Stimulated activated CD8-positive, alpha-beta memory T cell treated with anti-CD3 and anti-CD28 coated beads, Interleukin-12 subunit alpha, Interleukin-12 subunit beta, amount 100 ng/mL, for 1 hour (primary cell): ENCODE measurements at places on chromosomes 2 and 18.

GRCh38 chr2:86392873-86393518, 48.2 kb upstream of the KDM3A start:
- DNase-seq, result no peak

- no peak for DNase-seq
Observed at GRCh38 chr2:205767617-205768016, 85.3 kb downstream of the NRP2 start.

DNA sequence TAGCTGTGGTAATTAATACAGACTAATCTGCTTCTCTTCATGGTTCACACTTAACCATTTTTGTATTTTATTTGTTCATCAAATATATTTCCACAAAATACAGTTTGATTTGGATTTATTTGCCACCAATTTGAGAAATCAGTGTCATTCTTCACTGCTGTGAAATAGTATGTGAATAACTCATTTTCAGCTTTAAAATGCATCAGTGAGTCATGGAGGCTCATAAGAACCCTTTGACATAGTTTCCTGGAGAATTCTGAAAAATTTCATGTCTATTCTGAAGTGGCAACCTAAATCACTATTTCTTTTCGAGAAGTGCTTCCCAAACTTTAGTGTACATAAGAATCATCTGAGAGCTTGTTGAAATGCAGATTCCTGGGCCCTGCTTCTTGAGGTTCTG, 1026.7 kb upstream of the ACVR2A start:
- DNase-seq, result no peak

- no peak for DNase-seq
Observed at GRCh38 chr2:237998530-237998929, 31.7 kb downstream of the UBE2F start.

GRCh38 chr2:100140582-100140981, 1.8 kb downstream of the AFF3 start:
- no peak for DNase-seq

GRCh38 chr2:156455361-156455975, 19.3 kb downstream of the GPD2 start:
- DNase-seq, result no peak

- DNase-seq, result no peak
Observed at GRCh38 chr2:194700726-194701125, 956.3 kb upstream of the SLC39A10 start.

DNA sequence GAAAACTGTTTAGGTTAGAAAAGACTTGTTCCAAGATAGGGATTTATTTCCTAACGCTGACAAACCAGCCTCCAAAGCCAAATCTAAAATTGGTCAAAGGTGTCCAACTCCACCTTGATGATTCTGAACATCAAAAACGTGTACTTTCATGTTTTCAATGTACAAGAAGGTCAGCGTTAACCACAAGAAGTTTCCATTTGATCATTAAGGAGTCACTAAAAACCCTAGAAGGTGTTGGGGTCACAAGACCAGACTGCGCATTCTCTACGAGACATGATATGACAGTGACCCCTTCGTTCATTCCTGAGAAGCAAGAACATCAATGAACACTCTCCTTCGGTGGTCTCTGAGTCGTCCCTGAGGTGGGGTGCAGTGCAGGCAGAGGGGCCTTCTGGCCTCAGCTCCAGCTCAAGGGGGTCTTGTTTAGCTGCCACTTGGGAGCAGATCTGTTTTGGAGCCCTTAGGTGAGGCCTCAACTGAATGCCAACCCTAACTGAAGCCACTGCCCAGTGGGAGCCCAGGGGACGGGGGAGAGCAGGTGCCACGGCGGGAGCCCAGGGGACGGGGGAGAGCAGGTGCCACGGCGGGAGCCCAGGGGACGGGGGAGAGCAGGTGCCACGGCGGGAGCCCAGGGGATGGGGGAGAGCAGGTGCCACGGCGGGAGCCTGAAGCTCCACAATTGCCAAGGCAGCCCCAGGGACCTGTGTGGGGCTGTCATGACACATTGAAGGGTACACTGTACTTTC, 55.2 kb downstream of the PARD6G start:
- no peak for DNase-seq

GRCh38 chr2:68594674-68595492, 48.5 kb upstream of the PROKR1 start:
- peak; percentile 21 for DNase-seq

DNA sequence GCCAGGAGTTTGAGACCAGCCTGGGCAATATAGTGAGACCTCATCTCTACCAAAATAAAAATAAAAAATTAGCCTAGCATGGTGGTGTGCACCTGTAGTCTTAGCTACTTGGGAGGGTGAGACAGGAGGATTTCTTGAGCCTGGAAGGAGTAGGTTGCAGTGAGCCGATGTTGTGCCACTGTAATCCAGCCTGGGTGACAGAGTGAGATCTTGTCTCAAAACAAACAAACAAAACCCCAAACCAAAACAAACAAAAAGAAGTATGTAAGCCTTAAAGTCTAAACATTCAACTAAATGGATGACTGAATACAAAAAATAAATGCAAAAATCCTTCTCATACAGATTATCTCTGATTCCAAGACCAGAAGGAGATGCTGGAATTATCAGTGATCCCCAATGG, 58.6 kb downstream of the RAB31 start:
- no peak for DNase-seq

- DNase-seq, result no peak
Observed at GRCh38 chr2:63661076-63661475, 72.3 kb downstream of the MDH1 start.

GRCh38 chr2:239226677-239227581, 173.9 kb downstream of the HDAC4 start:
- no peak for DNase-seq

DNA sequence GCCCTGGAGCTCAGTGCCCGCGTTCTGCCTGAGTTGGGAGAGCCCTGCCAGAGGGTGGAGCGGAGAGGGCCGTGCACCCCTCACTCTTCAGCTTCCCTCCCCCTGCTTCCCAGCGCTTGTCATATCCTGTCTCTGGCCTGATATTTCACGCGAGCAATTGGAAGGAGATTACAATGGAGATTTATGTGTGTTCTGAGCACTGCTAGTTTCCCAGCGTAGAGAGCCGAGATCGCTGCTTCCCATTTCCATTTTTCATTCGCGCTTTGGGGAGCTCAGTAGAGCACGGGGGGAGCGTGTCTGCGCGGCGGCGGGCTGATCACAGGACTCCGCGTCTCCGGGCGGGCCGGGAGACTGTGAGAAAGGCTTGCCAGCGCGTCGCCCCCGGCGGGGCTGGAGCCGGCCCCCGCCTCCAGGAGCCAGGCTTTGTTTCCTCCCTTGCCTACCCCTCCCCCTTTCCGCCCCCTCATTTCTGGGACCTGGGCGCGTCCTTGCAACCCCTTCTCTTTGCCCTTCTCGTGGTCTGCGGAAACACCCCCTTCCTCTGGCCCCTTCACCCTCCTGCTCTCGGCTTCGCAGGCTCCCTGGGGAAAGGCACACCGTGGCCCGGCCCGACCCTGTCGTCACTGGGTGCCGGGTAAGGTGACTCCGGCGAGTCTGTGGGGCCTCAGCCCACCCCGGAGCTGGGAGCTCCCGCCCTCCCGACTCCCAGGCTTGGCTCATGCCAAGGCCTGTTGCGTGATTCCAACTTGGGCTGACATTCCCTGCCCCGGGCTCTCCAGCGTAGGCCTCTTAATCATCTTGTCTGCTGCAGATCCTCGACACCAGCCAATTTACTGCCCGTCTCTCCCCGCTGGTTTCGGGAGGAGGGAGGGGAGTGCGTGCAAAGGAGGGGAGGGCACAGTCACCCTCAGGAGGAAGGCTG, 5.8 kb downstream of the DLX2 start:
- no peak for DNase-seq

DNA sequence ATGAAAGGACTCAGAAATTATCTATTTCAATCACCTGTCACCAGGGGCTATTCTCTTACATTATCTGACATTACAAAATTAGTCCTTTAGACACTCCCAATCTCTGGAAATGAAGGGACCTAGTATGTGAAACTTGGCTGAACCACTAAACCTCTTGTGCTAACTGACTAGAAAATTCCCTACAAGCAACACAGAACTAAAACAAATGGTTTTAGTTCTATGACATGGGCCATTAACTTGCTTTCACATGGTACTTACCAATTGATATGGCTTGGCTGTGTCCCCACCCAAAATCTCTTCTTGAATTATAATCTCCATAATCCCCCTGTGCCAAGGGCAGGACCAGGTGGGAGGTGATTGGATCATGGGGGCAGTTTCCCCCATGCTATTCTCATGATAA, 16.6 kb downstream of the SERPINE2 start:
- DNase-seq, result no peak

- no peak for DNase-seq
Observed at GRCh38 chr18:22883179-22883578, 49.9 kb upstream of the RBBP8 start.

DNA sequence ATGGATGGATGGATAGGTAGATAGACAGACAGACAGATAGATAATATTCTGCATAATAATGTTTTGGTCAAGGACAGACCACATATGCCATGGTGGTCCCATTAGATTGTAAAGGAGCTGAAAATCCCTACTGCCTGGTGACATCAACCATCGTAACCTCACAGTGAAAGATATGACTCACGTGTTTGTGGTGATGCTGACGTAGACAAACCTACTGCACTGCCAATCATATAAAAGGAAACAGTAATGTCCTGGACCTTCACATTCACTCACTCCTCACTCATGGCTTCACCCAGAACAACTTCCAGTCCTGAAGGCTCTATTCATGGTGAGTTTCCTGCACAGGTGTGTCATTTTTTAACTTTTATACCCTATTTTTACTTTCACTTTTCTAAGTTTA, 202.9 kb upstream of the TPO start:
- DNase-seq, result no peak

- DNase-seq, result peak; percentile 19
Observed at GRCh38 chr2:197498937-197499593, 575 bp downstream of the HSPD1 start.

DNA sequence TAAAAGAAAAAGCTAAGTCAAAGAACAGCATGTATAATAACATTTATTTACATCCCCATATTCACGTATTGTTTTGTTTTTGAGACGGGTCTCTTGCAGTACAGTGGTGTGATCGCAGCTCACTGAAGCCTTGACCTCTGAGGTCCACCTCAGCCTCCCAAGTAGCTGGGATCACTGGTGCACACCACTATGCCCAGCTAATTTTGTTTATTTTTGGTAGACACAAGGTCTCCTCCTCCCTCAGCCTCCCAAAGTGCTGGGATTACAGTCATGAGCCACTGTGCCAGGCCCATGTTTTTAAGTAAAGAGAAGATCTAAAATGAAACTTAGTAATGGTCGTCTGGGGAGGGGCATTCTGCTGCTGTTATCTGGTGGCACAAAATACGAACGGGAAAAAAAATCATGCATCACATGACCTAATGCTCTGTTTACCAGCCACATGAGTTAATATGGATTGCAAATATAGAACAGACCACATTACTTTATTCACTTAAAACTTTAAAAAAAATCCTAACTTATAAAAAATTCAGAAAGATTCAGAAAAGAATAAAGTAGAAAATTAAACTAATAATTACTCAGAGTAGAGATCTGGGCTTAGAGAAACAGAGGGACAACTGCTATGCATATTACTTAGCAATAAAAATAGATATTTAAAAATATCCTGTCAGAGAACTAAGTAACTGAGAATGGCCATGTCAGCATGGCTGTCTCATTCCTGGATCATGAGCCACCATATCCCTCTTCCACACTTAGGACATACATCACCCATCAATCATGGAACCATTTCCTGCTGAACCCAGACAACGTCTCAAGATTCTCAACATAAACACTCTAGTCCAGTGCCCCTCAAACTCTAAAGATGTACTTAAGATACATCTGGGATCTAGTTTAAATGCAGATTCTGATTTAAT, 7.3 kb downstream of the MMADHC start:
- no peak for DNase-seq

- no peak for DNase-seq
Observed at GRCh38 chr18:59719544-59720181, 22.4 kb upstream of the CCBE1 start.

DNA sequence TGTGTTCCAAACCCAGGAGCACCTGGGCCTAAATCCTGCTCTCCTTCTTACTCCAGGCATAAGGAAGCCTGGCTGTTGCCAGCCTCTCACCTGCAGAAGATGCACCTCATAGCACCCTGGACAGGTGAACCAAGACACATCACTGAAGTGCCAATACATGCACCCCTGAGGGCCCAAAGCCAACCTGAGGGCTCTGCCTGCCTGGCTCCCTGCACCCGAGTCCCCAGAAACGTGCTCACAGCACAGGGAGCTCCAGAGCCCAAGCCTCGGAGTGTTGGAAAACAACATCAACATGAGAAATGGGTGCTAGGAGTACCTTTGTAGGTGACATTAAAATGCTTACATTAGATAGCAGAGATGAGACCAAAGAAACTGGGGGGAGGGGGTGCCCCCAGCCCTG, 96.3 kb upstream of the RAB6C start:
- no peak for DNase-seq

DNA sequence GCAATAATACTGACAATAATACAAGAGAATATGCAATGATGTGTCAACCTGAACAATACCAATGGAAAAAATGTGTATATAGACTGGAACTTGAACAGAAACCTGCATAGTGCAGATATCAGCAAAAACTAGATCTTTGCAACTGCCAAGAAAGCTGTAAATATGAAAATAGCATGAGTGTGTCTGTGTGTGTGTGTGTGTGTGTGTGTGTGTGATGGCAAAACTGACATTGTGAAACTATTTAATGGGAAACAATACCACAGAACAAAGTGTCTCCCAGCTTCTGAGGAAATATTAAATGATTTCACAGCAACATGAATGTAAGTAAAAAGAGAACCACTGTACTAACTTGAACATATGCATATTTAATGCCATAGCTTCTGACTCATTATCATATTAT, 558.2 kb upstream of the LINC00305 start:
- DNase-seq, result no peak

DNA sequence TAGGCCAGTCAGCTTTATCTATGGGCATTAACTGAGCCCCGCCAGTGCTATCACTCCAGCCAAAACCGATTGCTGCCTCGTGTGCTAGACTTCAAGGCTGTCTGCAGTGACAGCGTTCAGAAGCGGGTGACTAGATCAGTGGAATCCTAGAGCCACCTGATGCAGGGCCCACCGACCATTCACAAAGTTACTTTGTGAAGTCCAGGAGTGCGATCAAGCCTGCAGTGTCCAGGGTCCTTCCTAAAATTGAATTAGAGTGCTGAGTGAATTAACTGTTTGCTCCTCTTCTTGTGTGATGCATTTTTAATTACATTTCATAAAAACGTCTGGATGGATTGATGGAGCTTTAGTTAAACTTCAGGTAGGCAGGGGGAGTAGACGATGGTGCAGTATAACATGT, 13.9 kb downstream of the PCARE start:
- no peak for DNase-seq

DNA sequence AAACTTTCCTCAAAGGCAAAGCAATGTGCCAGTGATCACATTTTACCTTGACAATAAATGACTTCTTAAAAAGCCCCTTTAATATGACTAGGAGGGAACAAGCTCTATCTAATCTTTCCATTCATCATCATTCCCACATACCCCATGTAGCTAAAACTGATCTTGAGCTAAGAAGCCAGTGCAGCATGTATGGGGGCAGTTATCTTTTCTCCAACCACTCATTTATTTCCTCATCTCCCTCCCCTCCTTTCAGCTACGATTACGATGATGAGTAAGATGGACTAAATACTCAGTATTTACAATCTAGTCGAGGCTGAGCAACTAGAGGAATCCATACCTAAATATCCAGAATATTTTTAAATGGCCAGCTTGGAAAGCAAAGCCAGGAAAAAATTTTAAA, 35.5 kb downstream of the PNO1 start:
- no peak for DNase-seq
